ENCODE measurements at places on chromosomes 11 and 22.

DNA sequence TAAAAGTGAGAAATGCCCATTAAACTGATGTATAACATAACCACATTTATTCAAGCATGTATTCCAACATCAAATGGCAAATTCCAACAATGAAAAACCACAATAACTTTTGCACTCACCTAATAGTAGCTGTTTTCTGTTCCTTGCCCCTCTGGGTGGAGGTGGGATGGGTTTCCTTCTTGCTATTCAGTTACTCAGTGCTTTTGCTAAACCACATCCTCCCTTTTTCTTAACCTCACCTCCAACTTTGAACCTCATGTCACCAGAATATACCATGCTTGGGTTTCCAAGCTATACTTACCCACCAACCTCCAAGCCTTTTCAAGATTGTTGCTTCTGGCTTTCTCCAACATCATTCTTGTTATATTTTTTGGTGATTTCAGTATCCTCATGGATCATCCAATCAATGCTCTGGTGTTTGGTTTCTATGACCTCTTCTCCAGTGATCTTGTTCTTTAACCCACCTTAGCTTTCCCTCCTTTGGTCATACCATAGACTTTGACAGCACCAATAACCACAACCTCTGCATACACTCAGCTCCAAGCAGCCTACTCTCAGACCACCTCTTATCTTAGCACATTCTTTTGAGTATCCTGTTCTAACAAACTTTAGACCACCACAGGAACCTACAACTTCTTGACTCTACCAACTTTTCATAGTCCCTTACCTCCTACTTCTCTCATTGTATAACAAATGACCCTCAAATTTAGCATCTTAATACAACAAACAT, 3.2 kb upstream of the CCDC15 start:
- no peak for DNase-seq

- no peak for DNase-seq
Measured at GRCh38 chr22:29633514-29634312, 30.3 kb downstream of the NF2 start.

GRCh38 chr22:42376711-42377554, 55.3 kb downstream of the NFAM1 start:
- DNase-seq: no peak

DNA sequence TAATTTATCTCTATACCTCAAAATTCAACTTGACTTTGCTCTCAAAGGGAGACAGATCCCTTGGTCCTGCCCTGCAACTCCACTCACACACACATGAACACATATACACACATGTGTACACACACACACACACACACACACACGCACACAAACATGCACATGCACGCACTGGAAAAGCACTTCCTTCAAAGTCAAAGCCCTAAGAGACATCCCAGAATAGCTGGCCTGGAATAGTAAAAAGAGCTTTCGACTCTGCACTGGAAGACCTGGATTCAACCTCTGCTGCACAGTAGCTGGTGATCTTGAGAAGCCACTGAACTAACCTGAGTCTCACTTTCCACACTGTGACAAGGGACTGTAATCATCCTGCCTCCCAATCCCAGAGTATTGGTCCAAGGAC, 26.8 kb downstream of the TENM4 start:
- no peak for DNase-seq

GRCh38 chr22:31398231-31398630, 1.2 kb upstream of the DRG1 start:
- no peak for DNase-seq

- no peak for DNase-seq
Measured at GRCh38 chr22:45310331-45310976, 720 bp downstream of the FAM118A start.

DNA sequence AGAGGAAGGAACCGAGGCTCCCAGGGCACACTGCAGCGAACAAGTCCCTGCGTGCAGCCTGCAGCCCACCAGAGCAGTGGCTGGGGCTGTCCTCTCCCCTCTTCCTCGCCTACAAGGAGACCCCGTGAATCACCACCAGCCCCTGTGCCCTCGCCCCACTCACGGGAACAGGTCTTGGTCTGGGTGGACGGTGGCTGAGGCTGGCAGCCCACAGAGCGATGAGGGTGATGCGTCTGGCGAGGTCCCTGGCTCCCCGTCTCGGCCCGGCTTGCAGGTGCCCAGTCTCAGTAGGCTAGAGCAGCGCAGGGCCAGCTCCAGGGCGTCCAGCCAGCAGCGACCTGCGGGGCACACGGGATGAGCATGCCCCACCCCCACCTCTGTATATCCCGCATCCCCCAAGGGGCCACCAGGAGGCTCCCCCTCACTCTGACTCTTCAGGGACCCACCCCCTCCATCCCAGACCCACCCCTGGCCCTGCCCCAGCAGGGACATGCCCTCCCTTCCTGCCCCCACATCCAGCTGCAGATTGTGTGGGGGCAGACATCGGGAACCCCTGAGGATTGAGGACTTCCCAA, 50.5 kb upstream of the CARS1 start:
- no peak for DNase-seq

GRCh38 chr22:30802202-30803166, 107.8 kb downstream of the OSBP2 start:
- peak; percentile 34 for DNase-seq

DNA sequence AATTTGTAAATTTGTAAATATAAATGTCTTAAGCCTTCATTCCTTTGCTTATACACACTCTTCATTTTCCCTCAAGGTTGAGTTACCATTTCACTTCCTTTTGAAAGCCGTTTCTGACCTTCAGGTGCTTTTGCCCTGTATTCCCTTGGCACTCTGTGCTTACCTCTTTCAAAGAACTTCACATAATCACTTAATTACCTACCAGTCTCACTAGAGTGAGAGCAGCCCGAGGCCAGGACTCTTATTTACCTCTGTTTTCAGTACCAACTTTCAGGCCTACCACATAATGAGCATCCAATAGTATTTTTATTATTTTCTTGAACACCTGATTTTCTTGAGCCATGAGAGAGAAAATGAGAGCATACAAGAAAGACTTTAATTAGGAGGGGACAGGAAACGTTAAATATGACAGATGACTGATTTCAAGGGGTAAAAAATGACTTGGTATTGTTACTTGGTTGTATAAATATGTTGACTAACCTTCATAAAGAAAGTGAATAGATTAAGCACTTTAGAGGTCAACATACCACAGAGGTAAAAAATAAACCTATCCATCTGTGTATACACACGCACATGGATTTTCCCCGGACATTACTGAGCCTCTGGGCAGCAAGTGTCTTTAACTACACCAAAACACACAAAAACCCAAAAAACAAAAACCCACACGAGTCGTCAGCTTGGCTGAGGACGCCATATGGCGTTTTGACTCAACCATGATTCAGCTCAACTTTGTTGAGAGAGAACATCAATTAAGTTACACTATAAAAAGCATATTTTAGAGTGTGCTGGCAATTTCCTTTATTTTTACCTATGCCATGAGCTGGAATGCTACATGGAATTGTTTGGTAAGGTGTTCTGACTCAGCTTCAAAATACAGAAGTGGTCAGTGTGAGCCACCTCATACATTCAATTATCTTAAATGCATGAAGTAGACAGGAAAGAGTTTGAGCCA, 7.6 kb downstream of the ATXN10 start:
- DNase-seq: no peak
